ENCODE measurements at places on chromosomes 11 and 22.

DNA sequence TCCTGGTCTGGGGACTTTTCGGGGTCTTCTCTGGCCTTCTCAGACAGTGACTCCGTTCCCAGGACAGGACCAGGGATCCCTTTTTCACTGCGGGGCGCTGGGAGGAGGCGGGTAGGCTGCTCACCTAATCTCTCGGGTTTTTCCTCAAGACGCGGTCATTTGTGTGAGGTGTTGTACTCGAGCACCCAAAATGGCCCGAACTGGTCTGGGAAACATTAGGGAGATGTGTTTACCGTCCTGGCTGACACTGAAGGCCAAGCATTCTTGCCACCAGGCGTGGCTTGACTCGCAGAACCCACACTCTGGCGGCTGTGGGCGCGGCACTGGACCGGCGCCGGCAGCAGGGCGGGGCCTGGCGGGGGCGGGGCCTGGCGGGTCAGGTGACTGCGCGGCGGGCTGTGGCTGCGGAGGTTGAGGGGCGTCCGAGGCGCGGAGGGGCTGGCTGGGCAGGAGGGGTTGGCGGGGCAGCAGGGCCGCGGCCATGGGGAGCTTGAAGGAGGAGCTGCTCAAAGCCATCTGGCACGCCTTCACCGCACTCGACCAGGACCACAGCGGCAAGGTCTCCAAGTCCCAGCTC lies at the start of gene SWAP70:
TSS of gene SWAP70 (plus strand) at position 379 of the 577 bp plus-strand sequence. CDS start at position 482, 103 bp downstream.
- peak; percentile 86 for DNase-seq

DNA sequence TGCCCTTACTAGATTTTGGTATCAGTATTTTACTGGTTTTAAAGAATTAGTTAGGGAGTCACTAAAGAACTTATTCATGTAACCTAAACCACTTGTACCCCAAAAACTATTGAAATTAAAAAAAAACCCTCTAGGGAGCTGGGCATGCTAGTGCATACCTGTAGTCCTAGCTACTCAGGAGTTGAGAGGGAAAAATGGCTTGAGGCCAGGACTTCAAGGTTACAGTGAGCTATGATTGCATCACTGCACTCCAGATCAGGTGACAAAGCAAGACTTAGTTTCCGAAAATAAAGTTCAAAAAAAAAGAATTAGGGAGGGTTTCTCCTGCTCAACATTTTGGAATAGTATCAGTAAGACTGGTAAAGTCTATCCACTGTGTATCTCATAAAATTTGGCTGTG lies 364.4 kb upstream of the LUZP2 start:
- DNase-seq = no peak

- DNase-seq = no peak
Observed at GRCh38 chr22:24703101-24703500, 71.4 kb downstream of the PIWIL3 start.

GRCh38 chr11:130588471-130588870 lies 140.0 kb downstream of the ADAMTS15 start:
- DNase-seq = no peak

- DNase-seq = no peak
Observed at GRCh38 chr11:78207532-78208256, 19.0 kb downstream of the USP35 start.

GRCh38 chr22:29609139-29609538 lies 5.7 kb downstream of the NF2 start:
- no peak for DNase-seq

GRCh38 chr22:40239345-40239683 lies 61.6 kb downstream of the TNRC6B start:
- no peak for DNase-seq

- no peak for DNase-seq
Observed at GRCh38 chr11:120798854-120799253, 225.0 kb upstream of the TBCEL start.

DNA sequence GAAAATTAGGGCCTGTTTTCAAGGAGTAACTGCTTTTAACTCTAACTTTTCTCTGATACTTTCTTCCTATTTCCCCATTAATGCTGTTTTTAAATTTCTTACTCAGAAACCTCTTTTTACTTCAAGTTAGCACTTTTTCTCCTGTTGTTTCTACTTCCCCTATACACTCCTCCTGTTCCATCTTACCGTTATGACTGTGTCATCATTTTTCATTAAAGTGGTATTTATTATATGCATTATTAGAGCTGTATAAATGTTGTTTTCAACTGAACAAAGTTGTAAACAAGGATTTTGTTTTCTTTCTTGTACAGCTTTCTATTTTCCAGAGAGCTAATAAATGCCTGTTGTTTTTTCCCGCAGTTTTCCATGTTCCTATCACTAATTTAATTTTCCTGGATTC lies 84.6 kb downstream of the EXT2 start:
- no peak for DNase-seq
